ENCODE measurements at places on chromosomes 3 and 15.

DNA sequence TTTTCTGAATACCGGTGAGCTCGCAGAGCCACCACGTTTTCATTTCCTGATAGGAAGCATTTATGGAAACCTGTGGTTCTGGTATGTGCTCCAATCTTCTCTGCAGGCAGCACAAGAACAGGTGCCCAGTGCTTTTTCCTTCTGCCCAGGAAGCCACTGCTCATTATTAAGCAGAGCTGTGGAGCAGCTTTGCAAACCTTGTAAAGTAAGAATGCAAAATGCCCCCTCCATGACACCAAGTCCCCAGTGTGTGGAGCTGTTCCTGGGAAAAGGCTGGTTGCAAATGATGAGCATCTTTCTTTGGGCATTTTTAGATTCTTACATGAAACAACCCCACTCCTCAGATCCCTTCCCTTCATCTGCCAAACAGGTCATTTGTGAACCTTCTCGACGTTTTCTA lies 65.7 kb upstream of the MRPL3 start:
- DNase-seq, result no peak

DNA sequence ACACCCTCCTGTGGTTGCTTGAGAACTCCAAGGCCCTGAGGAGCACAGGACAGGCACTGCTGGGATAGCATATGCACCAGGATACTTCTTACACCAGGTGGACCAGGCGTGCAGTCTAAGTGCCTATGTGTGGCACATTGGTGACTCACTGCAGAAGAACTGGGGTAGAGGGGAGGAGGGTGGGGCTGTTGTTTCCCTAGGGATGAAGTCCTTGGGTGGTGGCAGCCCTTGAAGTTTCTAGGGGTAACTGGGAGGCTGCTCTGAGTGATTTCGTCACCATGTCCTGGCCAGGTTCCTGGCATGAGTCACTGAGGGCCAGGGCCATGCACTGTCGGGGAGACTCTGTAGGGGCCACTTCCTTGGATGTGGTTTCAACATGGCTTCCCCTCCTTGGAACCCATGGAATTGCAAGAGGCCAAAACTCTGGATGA lies 15.9 kb downstream of the MYZAP start:
- DNase-seq, result no peak

DNA sequence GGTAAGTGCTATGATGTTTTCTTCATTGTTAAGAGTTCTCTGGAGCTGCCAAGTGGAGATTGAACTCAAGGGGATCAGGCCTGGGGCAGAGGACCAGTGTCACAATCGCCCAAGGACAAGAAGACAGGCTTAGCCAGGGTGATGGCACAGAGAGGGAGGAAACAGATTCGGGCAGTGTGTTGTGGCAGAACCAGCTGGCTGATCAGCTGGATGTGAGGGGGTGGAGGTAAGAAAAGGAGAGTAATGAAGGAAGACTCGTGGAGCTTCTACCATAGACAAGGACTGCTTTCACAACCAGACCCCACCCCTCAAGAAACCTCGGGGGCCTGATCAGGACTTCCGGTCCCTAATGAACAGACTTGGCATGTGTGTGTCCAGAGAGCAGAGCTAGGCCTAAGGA lies 60.9 kb upstream of the LINGO1 start:
- no peak for DNase-seq

DNA sequence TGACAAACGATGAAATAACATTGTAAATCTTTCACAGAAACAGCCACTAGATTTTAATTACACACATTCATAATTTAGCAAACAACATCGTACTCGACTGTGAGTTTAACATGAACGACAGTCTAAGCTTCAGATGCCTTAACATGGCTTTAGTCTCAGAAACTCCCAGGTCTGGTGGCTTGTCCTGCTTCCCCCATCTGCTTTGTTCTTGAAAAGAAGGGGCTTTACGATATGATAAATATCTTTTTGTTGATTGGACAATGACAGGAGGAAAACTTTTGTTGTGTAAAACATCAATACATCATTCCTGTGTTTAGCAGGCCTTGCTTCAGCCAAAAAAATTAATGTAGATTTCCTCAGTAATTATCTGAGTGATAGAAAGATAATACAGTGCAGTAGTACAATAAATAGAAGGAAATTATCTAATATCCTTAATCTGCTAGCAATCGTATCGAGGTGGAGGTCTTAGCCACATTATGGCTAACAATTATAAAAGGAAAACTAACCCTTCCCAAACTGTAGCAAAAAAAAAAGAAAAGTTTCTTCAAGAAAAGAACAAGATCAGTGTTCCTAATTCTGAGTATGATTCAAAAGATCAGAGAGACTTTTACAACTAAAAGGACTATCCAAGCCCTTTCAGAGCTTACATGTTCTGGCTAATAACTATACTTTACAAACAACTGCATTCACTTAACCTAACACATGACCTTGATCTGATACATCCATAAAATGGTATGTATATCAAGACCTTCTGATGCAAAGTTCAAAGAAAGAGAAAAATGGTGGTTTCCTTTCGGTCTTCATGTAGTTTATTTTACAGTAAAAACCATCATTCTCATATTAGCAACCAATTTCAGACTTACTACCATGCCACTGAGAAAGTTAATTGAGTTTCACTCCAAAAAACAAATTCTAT lies 535.7 kb downstream of the FOXP1 start:
- no peak for DNase-seq

DNA sequence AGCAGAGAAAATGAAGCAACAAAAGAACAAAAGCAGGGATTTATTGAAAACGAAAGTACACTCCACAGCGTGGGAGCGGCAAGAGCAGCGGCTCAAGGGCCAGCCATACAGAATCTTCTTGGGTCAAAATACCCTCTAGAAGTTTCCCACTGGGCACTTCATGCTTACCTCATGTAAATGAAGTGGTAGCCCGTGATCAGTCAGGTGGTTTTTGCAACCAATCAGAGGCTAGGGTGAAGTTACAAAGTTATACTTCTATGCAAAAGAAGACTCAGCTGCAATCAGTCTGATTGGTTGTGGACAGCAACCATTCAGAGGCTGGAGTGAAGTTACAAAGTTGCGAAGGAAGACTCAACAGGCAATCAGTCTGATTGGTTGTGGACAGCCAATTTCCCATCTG lies 37.8 kb upstream of the TRH start:
- peak; percentile 62 for DNase-seq

DNA sequence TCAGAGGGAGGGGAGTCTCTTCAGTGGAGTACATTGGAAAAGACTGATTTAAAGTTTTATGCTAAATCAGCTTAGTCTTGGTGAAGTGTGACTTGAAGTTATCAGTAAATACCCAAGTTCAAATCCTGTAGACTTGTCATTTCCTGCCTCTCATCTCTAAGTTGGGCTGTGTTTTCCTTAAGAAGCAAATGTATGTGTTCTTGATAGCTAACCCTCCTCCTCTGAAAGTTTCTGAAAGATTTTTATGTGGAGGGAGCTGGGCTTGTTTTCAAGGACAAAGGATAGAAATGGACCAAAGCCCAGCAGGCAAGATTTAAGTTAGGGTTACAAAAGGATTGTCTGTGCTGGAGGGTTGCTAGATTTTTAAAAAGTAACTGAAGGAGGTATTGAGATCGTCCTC lies 4.2 kb downstream of the MAPKBP1 start:
- DNase-seq, result no peak

GRCh38 chr15:51874751-51875644 lies 45.5 kb downstream of the TMOD3 start:
- DNase-seq, result peak; percentile 92

DNA sequence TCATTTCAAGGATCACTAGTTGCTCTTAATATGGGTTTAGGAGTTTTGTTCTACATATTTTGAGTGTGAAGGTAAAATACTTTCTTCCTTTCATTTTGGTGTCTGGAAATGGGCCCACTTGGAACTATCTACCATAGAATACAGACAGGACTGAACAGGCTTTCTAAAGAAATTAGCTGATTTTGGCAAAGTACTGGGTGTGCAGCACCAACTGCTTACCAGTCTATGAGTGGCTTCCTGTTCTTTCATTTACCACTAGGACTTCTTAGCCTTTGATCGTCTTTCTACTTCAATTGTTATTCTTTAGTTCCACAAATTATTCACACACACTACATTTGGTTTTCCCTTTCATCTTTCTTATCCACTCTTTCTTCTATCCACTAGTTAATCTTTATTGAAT lies 1196.3 kb downstream of the ROBO1 start:
- DNase-seq, result no peak

DNA sequence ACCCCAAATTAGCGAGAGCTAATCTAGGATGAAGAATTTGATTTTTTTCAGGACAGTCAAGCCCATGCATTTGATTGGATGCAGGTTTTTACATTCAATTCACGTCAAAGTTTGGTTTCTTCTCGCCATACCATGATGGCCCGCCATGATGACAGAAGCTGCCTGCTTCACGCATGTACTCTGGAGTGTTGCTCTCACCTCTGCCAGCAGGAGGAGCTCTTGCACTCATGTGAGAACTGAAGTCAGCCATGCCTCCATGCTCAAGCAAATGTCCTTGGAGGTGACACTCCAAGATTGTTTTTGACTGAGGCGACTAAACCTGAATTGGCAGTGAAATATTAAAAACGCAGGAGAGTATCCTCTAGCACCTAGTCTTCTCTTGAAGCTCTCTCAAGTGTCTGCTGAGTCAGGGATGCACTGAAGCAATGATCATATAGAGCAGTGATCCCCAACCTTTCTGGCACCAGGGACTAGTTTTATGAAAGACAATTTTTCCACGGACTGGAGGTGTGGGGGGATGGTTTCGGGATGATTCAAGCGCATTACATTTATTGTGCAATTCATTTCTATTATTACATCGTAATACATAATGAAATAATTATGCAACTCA lies 120.9 kb downstream of the SAMMSON start:
- DNase-seq, result no peak
